ENCODE measurements at places on chromosomes 1 and 21.
A peak's percentile ranks its signal among the peaks of the same experiment; 100 is the strongest.

DNA sequence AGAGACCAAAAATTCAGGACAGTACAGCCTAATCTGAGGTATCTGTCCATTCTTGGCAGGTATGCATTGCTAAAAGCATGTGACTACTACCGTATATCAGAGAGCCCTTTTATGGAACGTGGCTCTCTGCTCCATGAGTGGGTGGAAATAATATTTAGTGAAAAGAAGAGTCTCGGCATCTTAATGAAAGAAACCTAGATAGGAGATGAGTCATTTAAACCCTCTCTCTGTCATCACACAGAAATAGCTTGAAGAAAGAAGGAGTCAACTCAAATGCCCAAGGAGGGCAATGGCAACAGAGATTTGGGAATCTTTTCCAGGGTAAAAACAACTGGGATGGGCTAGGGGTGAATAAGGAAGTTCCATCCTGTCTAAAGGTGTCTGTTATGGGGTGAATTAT, 528.2 kb downstream of the SMYD3 start:
- no peak for DNase-seq

- DNase-seq, result no peak
These were observed 123.7 kb downstream of the ACTL8 start for GRCh38 chr1:17878837-17879236.

GRCh38 chr21:20603236-20603635, 395.0 kb upstream of the NCAM2 start:
- no peak for DNase-seq

- DNase-seq, result no peak
These were observed 16.7 kb downstream of the SPATA21 start for GRCh38 chr1:16420424-16421118.

DNA sequence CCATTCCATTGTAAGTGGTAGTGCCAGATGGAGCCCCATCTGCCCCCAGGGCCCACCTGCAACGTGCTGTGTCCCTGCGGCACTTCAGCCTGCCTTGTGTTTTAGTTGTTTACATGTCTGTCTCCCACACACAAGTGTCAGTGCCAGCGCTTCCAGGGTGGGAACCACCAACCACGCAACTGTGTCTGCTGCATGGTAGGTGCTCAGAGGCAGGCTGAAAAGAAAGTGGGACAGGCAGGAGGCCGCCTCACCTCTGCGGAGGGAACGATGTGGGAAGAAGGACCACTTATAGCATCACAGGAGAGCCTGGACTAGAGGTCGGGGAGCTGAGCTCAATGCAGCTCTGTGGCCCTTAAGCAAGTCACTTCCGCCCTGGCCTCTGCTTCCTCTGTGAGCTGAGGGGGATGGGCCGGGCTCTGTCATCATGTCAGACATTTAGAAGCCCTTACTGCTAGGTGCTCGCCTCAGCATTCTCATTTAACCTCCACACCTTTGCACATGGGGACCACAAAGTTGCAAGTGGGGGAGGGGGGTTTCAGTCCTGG, 17.9 kb downstream of the SLC9A1 start:
- peak; percentile 32 for DNase-seq

- peak; percentile 91 for DNase-seq
These were observed 65.9 kb downstream of the PIK3CD start for GRCh38 chr1:9717193-9718005.
